ENCODE measurements at places on chromosomes 4 and X.

DNA sequence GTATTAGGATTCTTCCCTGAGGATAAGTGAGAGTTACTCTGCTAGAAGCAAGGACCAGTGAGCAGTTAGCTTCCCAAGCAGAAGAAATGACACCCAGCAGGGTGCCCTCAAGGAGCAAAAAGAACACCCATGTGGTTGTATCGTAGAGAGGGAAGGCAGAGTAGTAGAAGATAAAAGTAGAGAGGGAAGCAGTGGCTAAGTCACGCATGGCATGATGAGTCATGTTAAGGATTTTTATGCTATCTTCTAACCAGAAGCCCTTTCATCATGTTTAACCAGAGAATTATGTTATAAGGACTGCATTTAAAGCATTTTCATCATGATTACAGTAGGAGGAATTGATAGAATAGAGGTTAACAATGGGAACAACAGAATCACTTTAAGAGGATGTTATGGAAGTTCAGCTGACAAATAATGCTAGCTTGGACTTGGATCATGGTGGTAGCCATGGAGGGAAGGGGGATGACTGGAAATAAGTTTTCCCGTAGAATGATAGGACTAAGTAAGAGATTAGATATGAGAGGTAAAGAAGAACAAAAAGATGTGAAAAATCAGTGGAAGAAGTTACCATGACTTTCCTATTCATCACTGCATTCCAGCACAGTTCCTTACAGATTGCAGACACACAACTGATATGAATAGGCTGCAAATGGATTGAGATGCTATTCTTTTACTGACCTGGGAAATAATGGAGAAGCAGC lies 383.5 kb upstream of the INTU start:
- no peak for DNase-seq

- no peak for DNase-seq
Measured at GRCh38 chrX:21863241-21863640, 7.5 kb downstream of the YY2 start.

DNA sequence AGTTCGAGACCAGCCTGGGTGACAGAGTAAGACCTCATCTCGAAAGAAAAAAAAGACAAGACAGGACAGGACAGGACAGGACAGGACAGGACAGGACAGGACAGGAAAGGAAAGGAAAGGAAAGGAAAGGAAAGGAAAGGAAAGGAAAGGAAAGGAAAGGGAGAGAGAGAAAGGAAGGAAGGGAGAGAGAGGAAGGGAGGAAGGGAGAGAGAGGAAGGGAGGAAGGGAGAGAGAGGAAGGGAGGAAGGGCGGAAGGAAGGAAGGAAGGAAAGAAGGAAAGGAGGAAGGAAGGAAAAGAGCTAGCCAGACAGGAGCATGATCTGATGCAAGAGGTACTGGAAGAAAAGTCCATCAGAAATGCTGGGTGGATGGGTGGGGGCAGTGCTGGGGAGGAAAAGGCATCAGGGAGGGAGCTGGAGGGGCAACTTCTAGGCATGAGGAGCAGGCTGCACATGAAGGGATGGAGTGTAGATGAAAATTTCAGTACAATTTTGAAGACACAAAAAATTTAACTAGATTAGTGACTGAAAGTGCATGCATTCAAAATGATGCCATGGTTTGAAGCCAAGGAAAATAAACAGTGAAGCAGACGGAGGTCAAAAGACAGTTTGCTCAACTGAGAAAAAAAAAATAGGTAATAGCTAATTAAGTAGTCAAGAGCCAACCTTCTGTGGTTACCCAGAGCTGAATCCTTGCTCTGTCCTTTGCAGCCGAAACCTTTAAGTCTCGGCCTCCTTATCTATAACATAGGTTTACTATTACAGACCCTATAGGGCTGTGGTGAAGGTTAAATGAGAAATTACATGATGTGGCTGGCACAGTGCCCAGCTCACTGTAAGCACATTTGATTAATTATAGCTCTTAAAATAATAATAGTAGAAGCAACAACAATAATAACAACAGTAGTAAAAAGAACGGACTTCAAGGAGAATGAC lies 59.9 kb downstream of the ZNF827 start:
- DNase-seq: no peak

DNA sequence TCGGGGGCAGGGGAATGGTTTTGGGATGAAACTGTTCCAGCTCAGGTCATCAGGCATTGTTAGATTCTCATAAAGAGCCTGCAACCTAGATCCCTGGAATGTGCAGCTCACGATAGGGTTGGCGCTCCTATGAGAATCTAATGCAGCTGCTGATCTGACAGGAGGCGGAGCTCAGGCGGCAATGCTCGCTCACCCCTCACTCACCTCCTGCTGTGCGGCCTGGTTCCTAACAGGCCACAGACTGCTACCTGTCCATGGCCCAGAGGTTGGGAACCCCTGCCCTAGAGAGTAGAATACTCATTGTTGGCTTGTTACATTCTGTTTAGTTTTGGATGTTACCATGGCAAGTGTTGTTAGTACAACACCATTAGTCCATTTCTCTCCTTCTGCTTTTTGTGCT lies 40.8 kb upstream of the STX18 start:
- DNase-seq: no peak

DNA sequence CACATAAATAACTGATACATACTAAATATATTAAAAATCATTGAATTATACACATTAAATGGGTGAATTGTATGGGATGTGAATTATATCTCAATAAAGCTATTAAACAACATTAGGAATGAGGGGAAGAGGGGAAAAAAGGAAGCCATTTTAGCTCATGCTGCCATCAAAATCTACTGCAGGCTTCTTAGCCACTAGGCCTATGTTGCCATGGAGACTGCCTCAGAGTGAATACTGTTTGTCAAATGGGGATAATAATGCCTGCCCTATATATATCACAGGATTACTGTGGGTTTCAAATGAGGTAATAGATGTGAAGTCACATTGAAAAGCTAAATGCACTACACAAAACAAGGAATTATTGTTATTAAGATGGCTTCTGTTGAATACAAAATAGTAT lies 21.2 kb downstream of the TMEM255A start:
- DNase-seq: no peak

DNA sequence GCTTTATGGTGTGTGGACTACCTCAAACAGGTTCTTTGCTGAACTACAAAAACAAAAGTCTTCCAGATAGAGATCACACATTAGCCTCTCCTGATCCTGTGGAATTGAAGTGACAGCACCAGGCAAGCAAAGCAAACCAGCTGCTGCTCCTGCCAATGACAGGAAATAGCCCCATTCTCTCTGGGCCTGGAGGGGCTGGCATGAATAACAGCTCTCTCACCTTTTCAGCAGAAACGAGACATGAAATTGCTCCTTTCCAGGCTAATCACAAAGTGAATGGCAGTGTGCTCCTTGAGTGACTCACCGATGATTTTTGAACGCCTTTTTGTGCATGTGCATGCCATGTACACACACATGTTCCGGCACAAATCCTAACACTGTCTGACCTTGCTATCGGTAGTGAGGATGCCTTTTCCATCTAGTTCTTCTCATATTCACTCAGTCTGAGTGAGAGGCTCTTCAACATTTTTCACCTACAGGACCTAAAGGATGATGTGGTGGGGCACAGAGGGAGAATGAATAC lies 24.4 kb downstream of the MFAP3L start:
- no peak for DNase-seq

DNA sequence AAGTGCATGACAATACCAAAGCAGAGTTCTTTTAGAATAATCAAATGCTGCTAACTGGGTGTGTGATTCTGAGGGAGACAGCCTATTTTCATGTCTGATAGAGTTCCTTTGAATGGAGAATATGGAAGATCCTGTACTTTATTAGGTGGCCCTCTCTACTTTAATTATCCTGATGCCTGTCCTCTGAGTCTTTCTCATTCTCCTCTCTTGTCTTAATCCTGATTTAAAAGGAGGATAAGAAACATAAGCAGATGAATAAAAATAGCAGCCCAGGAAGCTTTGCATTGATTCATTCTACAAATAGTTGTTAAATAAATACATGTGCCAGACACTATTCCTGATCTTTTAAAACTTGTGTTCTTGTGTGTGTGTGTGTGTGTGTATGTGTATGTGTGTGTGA lies 387.3 kb downstream of the SPRY1 start:
- no peak for DNase-seq

DNA sequence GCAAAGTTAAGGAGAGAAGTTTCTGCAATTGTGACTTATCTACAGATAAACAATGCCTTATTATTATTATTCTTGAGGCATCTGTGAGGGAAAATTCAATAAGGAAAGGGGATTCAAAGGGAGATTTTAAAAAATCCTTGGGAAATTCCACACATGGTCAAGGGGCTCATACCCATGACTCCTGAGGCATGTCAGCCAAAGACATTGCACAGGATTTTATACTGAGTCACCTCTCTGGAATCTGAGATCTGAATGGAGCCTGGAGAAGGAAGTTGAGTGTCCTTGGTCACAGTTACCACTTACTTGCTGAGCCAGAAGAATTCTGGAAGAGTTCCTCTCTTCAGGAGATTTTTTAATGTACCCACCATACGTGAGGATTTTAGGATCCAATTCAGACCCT lies 14.4 kb upstream of the CXCL8 start:
- DNase-seq: no peak

DNA sequence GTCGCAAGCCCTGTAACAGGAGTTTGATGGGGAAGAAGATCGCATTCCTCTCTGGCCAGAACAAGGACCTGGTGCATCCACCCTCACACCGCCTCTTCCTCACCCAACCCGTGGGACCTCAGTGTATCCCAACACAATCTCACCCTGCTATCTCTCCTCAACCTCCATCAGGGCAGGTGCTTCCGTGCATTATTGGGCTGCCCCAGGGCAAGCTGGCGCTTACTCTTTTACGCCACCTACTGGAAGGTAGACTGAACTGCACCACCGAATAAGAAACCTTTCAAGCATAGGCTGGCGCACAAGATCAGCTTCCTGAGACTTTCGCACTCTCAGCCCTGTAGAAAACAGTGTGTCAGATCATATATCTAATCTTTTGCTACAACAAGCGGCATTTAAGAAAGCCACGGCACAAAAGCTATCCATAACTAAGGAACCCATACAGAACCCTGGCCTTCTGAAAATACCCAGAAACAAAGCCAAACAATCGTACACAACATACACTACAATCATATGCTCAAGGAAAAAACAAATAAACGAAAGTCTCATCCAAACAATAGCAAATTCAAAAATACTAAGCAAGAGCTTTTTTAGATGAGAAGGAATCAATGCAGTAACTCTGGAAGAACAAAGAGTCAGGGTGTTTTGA lies 209.3 kb downstream of the UGT8 start:
- DNase-seq: no peak
